Left lung (tissue), 14 donors: ENCODE measurements at places on chromosomes 1 and 21. TPM values are rescaled to one million over a fixed set of nuclear protein-coding genes. Genes with fewer than 3 reads are reported as not detected.

The NBPF20 gene
- total RNA-seq, result 4.3 TPM

The ZMYND12 gene
- 3.8 TPM for total RNA-seq

The INAVA gene
- 5.5 TPM for total RNA-seq

The PRAMEF12 gene
- not detected for total RNA-seq

DNA sequence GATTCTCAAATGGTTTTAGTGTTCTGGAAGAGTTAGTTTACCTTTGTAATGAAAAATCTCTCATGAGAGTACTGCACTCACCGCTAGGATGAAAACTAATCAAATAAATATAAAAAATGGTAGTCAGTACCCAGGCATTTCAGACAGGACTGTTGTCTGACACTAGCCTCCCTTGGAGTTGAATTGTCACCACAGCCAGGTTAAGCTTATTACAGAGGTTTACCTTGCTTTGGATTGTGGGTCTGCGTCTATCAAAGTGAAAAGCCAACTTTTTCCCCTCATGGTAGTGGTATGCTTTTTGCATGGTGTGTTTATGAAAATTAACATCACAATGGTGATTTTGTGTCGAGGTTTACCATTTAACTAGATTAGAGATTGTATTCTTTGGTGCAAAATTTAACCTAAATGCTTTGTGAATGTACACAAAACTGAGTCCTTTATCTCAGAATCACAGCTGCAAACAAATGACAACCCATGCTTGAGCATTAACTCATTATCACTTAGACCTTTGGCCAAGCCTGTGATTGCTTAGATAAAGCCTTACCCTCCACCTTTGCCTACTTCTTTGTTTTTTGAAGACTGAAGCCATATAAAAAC is 20.1 kb downstream of the RAP1A start:
- no peak for DNase-seq

GRCh38 chr1:77370583-77371306 is 88.9 kb downstream of the AK5 start:
- DNase-seq, result no peak

DNA sequence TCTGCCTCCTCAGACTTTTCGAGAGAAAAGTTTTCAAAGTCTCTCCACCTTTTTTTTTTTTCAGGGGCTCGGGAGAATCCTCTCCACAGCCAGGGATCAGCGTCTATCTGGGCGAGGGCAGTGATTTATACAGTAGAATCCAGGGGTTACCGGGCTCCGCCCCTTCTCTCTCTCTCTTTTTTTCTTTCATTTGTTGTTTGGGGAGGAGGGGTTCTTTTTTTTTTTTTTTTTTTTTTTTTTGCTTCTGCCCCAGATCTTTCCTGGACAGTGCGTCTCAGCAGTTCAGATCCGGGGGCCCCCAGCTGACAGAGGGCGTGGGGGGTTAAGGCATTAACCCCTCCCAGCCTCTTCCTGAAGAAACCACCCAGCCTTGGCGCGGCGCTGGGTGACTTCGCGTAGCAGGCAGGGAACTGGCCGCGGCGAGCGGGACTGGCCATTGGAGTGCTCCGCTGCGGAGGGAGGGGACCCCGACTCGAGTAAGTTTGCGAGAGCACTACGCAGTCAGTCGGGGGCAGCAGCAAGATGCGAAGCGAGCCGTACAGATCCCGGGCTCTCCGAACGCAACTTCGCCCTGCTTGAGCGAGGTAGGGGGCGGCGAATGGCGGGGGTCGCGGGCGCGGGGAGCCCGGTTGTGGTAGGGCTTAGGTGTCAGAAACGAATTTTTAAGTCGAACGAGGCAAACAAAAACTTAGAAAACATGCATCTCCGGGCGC is at the start of gene S1PR1:
Gene S1PR1, plus strand, starts transcription at position 504 of the 713 bp plus-strand sequence. CDS start 1,966 bp downstream, outside the sequence.
- peak; percentile 80 for DNase-seq

DNA sequence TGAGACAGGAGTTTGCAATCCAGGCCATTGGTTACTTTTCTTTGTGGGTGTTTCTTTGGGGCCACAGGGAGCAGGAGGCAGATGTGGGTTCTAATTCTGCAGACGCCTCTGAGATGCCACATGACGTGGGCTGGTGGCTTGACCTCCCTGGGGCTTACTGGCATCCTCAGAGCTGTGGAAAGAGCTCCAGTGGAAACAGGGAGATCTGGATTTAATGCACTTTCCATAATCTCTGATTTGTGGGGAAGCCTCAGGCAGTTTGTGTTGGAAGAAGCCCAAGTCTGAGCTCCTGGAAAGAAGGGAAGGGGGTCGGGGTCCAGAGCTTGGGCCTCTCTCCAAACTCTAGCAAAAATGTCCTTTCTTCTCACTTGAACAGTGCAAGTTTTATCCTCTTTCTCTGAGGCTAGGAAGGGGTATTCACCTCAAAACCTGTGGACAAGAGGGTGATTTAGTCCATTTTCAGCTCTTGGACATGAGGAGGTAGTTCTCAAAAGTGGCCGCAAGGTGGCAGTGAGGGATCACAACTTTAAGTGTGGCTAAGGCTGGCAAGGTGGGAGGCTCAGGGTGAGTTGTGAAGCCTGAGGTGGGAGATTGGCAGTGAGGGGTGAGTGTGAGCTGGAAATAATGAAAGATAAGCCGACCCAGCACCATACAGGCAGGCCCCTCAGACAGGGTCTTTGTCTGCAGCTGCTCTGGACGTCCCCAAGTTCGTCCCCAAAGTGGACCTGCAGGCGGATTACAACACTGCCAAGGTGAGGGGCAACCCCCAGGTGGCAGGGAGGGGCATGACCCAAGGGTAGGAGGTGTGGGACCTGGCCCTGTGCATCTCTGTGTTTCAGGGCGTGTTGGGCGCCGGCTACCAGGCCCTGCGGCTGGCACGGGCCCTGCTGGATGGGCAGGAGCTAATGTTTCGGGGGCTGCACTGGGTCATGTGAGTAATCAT is 9.2 kb downstream of the IKBKE start:
- DNase-seq, result peak; percentile 45

DNA sequence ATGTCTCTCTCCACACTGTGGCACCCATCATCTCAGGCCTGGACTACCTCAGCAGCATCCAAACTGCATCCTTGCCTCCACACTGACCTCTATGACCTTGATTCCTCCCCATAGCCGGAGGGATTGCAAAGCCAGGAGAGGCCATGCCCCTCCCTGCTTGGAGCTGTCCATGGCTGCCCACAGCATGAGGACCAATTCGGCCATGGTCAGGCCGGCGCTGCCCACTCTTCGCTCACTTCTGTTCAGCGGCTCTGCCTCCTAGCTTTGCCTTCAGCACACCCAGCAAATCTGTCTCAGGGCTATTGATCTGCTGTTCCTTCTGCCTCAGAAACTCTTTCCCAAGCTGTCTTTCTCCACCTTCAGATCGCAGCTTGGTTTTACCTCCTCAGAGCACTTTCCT is 94.5 kb downstream of the TNR start:
- DNase-seq, result no peak

DNA sequence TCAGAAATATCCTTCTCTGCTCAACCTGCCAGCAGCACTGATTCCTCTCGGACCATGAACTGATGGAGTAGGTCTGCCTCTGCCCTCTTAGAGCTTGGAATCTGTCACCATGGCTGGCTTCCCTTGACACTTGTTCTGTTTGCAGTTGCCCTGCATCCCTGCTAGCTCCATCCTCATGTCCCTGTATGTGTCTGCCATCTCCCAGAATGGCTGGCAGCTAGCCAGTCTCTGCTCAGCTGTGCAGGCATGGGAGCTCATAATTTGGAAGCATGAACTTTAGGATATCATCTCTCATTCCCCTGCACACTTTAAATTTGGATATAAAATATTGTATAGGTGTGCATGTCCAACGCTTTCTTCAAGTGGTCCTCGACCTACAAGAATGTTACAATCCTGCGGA is 95.4 kb downstream of the C1orf94 start:
- DNase-seq, result no peak

- no peak for DNase-seq
Measured at GRCh38 chr1:44016890-44017400, 14.3 kb downstream of the SLC6A9 start.

GRCh38 chr1:167263819-167264464 is 43.3 kb downstream of the POU2F1 start:
- no peak for DNase-seq

DNA sequence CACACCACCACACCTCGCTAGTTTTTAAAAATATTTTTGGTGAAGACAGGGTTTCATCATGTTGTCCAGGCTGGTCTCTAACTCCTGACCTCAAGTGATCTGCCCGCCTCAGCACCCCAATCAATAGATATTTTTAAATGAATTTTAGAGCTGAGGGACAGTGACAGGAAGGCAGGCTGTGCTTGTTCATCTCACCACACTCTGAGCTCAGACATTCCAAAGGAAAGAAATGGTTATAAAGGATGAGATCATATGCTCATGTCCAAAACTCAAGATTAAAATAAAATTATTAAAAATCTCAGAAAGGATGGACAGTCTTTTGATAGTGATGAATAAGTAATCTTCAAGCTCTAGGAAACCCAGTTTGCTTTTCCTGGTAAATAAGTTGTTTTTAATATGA is 40.9 kb downstream of the L1TD1 start:
- no peak for DNase-seq

DNA sequence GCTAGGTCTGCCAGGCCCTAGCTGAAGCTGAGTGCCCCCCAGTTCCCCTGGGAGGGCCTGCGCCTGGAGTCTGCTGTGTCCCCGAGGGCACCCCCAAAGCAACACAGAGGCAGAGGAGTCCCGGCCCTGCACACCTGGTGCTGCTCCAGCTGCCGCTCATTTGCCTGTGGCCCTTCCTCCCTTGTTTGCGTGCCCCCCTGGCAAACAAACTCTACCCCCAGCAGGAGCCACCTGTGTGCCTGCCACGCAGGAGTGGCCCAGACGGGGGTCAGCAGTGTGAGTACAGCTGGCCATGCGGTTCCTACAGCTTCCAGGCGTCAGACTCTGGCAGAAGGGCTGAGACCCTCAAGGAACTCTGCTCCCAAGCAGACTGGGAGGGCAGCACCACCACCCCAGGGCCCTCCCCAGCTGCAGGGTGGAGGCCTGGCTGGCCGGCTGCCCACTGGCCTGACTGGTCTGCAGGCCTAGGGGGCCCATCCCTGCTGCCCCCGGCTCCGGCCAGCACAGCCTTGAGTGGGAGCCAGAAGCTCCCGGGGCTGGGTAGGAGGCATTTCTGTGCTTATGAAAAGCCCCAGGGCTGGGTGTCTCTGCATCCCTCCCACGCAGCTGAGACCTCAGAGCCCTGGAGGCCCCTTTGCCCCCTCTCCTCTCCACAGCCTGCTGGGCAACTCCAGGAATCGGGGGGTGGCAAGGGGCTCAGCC is 563 bp upstream of the TAS1R3 start:
- DNase-seq, result no peak

DNA sequence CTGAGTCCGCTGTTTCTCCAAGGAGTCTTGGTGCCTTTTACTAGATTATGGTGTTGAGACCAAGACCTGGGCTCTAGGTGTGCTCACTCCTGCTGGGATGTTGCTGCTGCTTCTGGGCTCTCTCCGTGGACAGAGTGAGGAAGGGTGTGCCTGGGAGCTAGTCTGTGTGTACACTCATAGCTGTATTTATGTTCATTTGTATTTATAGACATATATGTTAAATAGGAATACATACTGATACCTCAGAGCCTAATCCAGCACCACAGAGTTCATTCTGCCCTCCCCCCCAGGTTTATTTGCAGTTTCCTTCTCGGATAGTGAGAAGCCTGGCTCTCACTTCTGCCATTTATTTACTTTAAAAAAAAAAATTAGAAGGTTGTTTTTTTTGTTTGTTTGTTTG is 12.6 kb downstream of the PCNT start:
- no peak for DNase-seq

DNA sequence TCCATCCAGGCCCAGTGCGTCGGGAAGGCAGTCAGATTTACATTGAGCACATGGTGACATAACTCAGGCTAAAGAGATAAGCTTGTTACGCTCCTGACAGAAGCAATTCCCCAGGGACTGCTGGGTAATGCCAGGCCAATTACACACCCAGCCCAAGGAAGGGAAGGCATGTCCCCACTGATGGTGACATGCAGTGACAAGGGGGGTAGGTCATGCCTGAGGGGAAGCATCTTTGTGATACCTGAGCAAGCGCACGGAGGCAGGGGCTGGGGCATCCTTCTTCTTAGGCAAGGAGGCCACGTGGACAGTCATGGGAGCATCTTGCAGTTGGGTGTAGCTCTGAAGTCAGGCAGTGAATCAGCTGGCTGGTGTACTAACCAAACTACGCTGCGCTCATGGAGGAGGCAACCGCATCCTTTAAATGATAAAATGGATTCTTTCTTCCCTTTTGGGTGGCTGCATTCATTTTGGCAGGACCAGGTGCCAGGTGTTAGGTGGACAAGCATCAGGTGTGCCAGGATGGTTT is 39.6 kb upstream of the GRIK3 start:
- no peak for DNase-seq

DNA sequence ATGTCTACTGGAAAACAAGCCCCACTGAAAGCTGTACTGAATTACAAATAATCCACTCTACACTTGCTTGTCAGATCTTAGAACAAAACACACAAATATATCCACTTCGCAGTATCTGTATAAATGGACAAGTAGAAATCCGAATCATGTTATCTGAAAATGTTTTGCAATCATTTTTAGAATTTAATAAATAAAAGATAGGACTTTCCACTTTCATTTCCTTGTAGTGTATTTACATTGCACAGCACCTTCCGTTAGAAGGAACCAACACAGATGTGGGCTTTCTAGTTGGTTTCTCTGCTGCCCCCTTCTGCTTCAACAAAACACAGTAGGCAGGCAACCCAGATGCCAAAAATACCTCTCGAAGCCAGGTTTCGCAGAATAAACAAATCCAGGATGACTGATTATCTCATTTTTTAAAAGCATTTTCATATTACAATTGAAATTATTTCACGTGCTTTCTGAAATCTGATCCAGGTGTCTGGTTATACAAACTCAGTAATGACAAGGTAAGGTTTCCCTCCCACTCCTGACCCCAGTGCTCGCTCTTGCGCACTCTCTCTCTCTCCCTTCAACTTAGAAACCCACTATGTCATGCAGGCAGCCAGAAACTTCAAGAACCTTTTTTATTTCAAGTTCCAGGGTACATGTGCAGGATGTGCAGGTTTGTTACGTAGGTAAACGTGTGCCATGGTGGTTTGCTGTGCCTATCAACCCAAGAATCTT is 389.9 kb downstream of the SMYD3 start:
- no peak for DNase-seq

DNA sequence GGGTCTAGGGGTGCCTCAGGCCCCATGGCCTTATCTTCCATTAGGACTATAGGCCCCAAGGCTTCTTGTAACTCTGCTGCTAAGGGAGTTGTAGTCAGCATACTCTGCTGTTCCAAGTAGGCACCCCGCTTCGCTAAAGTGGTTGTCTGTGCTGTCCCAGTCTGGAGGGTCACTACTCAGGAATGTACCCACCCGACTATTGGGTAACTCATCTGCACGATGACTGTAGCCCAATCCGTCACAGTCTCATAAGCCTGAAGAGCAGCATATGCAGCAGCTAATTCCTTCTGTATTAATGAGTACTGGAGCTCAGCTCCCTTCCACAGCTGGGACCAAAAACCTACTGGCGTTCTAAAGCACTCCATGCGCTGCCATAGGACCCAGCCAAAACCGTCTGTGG is 111.0 kb downstream of the GDAP2 start:
- DNase-seq, result no peak

GRCh38 chr1:226444901-226445300 is 37.0 kb upstream of the PARP1 start:
- DNase-seq, result no peak

DNA sequence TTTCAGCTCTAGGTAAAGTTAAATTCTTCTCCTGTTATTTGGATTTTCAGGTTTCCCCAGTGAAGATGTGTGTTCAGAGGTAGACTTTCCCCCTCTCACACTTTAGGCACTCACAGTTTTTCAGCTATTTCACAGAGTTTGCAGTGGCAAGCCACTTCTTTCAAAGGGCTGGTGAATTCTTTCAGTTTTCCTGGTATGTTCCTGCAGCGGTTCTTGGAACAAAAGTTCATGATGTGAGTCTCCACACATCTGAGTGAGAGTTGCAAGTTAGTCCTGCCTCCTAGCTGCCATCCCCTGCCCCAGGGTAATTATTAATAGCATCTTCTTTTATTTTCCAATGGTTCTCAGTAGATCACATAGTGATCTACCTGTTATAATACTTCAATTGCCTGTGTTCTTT is 27.3 kb upstream of the CD84 start:
- DNase-seq, result no peak
